ENCODE measurements at places on chromosomes 16 and 17.

GRCh38 chr16:48609652-48610029 lies 339 bp downstream of the N4BP1 start:
- peak; percentile 22 for DNase-seq

- no peak for DNase-seq
These were observed 180.0 kb downstream of the BANP start for GRCh38 chr16:88131256-88131655.

DNA sequence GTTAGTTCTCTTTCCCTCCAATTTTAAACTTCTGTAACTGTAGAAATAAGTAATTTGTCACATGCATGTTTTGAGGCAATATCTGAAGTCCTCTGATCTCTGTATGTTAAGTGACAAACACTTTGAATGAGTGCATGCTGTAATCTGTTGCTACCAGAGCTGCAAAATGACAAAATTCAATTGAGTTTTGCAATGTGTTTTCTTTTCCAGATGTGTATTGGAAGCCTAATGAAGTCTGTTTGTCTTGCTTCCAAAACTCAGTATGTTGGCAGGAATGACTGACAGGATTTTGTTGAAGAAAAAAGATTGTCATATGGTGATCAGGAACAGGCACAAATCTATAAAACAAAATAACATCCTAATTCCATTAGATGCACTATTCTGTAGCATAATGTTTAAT lies 561.6 kb upstream of the CDH8 start:
- DNase-seq = no peak

GRCh38 chr16:52676959-52677358 lies 130.0 kb upstream of the TOX3 start:
- no peak for DNase-seq

DNA sequence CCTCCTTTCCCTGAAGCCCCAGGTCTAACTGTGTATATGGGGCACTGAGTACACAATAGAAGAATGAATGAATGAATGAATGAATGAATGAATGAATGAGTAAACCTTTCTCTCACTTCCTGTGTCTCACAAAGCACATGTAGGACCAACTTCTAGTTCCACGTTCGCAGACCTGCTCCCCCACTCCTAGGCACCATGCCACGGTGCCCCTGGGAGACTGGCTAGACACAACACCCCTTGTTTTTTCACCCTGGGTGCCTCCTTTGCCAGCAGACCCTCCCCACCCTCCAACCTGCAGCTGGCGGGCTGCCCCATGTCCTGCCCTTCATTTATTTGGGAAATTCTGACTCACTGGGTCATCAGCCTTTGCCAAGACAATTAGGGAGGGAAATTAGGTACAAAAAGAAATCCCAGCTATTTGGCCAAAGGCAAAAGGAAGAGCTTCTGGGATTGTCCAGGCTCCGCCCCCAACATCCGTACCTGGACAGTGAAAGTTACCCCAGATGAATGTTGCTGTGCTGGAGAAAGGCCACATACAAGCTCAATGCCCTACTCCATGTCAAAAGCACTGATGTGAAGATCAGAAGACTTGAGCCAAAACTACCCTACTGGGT lies 7.7 kb downstream of the CES1 start:
- no peak for DNase-seq

GRCh38 chr17:41500131-41500911 lies 5.1 kb downstream of the KRT13 start:
- DNase-seq = peak; percentile 75

DNA sequence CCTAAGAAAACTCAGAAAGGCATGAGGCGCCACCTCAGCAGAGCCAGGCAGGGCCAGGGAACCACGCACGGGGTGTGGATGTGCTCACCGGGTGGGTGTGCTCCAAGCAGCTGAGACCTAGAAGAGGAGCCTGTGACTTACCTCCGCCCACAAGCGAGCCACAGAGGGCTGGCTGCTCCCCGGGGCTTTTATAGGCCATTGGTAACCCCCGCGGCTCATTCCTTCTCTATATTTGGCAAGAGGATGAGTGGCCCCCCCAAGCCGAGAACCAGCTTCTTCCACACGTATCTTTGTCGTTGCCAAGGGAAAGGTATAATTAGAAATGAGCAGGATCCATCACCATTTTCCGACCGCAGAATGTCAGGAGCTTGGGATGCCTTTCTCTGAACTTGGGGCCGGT lies at the start of gene MYH3:
Gene MYH3 (minus strand): TSS at position 162 of the 400 bp plus-strand sequence. CDS start 2,245 bp downstream, outside the sequence.
- DNase-seq = no peak

DNA sequence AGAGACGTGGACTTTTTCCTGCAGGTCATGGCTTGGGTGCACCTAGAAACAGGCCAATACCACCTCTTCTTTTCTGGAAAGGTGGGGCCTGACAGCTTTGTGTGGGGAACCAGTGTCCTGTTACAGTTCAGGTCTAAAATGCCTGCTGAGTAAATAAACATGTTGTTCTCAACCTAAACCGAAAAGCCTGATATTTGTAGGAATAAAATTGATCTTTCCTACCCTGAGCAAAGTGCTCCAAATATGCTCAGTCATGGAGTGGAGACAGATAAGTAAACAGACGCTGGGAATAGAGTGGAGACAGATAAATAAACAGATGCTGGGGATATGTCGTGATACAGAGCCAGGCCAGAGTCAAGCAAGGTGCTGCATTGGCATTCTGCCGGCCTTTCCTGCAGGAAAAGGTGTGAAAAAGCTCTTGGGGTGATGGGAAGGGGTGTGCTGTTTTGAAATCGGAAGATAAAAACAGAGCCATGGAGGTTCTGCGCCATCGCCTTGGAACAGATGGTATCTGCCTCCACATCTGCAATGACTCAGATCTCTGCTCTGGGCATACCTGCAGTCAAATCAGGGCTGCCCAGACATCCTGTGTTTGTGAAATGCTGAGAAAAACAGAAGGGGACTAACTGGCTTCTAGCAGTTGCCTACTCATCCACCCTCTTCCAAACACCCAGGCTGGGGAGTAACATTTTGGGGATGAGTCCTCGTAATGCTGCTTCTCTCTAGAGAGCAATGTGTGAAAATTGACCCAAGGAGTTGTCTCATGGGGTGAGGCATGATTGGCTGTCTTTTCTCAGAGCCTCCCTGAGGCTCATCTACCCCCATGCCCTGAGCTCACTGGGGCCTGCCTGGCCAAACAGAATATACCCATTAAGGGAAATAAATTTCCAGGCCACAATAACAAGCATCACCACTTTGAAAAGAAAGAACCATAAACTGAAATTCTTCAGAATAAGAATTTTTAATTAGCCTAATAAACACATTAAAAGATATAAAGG lies 16.8 kb upstream of the TRPV2 start:
- DNase-seq = no peak

DNA sequence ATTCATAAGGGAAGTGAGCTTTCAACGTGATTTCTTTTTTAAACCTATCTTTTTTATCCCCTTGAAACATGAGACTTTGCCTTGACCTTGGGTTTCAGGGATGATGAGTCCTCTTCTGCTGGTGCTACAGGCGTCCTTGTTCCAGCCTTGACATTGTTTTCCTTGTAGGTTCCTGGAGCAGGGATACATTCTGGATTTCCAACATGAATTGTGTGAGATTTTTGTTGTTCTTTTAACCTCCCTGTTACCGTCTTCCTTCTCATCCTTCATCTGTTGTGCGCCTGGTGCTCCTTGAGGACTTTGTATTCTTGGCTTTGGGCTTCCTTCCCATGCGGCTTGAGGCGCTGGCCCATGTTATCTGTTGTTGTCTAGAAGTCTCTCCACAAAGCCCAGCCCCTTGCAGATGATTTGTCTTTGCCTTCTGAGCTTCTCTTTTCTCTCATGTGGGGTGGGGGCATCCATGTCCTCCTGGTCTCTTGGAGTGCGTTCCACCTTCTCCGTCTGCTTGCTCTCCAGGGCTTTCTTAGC lies 283.6 kb downstream of the SNX29 start:
- no peak for DNase-seq

GRCh38 chr17:35879773-35880654 lies at the start of gene CCL5:
TSS of gene CCL5 (minus strand) at chr17:35880360.
- no peak for DNase-seq

- DNase-seq = no peak
These were observed 15.9 kb downstream of the PEMT start for GRCh38 chr17:17575360-17576251.

- no peak for DNase-seq
These were observed 359.7 kb downstream of the CDH11 start for GRCh38 chr16:64762211-64762610.

- DNase-seq = no peak
These were observed 51.6 kb downstream of the IKZF3 start for GRCh38 chr17:39812466-39812865.

- DNase-seq = no peak
These were observed 331.2 kb downstream of the MAF start for GRCh38 chr16:79269211-79269863.

Data from HTR-8/SVneo (cell line).